T-helper 17 cell (primary cell): ENCODE measurements at places on chromosomes 2 and 18. TPM values are rescaled to one million over a fixed set of nuclear protein-coding genes. Genes with fewer than 3 reads are reported as not detected.
A peak's percentile ranks its signal among the peaks of the same experiment; 100 is the strongest.

- H3K4me1 ChIP-seq: no peaks in the 10 kb centered on the region
- H3K27ac ChIP-seq: no peak overlapping the region
- no peak for DNase-seq
- H3K4me3 ChIP-seq: no peak overlapping the region
- peaks cover 33% of the 10 kb centered on the region for H3K27me3 ChIP-seq
These were observed 5.2 kb downstream of the GALR1 start for GRCh38 chr18:77254711-77255405.

DNA sequence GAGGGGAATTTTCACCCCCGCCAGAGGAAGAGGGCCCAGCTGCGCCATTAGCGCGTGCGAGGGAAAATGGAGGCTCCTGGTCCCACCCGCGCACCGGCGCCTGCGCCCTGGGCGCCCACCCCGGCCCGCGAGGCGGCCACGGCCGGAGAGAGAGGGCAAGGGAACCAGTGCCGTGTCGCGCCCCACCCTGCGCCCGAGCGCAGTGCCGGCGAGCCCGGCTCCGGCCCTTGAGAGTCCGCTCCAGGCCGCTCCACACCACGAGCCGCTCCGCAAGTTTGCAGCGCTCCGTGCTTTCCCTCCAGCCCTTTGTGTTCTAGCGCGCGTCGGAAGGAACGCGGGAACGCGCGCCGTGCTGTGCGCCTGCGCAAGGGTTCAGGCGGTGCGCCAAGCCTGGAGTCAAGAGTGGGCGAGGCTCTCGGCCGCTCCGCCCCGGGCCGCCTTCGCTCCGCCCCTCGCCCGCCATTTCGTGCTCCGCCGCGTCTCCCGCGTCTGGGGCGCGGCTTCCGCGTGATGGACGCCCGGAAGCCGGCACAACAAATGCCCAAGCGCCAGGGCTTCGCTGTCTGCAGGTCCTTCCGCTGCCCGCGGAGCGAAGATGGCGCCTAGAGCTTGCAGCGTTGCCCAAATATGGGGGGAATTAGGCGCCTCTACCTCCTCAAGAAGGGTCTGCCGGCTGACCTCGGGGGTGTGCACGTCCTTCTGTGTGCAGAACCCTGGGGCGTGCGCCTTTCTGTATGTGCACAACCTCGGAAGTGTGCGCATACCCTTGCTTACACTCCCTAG is 46.1 kb upstream of the PTMA start:
- peak overlapping the region; percentile 56 for H3K4me3 ChIP-seq
- DNase-seq: peak; percentile 98
- H3K27me3 ChIP-seq: no peaks in the 10 kb centered on the region

- no peak for DNase-seq
- H3K27me3 ChIP-seq: no peaks in the 10 kb centered on the region
- no peaks in the 10 kb centered on the region for H3K36me3 ChIP-seq
These were observed 107.4 kb downstream of the NOL4 start for GRCh38 chr18:34117319-34117718.

DNA sequence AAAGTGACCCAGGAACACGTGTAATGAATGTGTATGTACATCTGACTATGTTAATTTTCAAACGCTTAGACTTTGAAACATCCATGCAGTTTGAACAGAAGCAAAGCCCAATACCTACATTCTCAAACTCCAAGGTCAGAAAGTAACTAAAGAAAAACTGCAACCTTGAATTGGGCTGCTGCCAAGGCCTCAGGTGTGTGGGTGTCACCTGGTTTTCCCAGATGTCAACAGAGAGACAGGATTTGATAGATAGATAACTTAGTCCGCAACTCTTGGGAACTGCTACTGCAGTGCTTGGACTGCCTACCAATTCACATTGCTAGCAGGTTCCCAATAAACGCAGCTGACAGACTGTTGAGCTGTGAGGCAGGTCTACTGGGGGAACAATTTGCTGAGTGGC is 78.7 kb upstream of the PAPOLG start:
- no peaks in the 10 kb centered on the region for H3K36me3 ChIP-seq
- H3K4me1 ChIP-seq: no peaks in the 10 kb centered on the region
- no peak overlapping the region for H3K4me3 ChIP-seq
- no peak overlapping the region for H3K27ac ChIP-seq
- H3K27me3 ChIP-seq: peaks cover 38% of the 10 kb centered on the region
- DNase-seq: no peak

The CCDC150 gene
- 1.7 TPM for total RNA-seq

- peaks cover 18% of the 10 kb centered on the region for H3K4me1 ChIP-seq
- no peak for DNase-seq
- H3K36me3 ChIP-seq: peaks cover 2% of the 10 kb centered on the region
- no peak overlapping the region for H3K27ac ChIP-seq
These were observed 4.7 kb upstream of the DNAJB2 start for GRCh38 chr2:219274361-219274921.

The RGPD5 gene
- total RNA-seq: 218 TPM

The MOCOS gene
- total RNA-seq: 0.30 TPM
